ENCODE measurements at places on chromosomes 6 and 20.

DNA sequence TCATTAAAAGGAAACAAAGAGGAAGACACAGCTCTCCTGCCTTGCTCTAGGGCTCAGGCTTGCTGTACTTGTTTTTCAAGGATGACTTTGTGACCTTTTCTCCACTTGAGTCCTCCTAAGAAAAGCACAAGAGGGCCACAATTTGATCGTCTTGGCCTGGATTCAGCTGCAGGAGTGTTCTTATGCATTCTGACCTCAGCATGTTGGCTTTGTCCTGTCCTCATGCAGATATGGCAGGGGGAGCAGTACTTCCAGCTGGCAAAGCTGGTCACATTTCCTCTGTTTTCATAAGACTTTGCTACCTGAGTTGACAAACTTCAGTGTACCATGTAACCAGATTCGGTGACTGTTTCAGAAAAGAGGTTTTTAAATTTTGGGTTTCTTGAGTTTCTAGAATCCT is 30.8 kb downstream of the KDM1B start:
- no peak for DNase-seq

- DNase-seq: no peak
These were observed 29.5 kb downstream of the RBM38 start for GRCh38 chr20:57420571-57421252.

- DNase-seq: no peak
These were observed 54.4 kb downstream of the GNAS start for GRCh38 chr20:58906894-58907293.

DNA sequence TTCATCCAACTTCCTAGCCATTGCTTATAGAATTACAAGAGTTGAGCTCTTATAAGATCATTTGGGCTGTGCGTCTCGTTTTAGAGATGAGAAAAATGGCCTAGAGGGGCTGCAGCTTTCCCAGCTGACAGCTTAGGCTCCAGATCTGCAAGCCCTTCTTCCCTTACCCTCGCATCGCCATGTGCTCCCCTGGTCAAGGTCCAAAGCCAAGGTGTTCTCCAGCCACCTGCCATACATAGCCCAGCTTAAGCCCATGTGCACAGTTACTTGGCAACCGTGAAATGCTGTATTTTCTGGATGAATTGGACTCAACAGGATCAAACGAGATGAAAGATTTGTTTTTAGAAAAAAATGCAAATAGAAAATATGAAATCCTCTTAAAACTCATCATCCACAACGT is 7.9 kb downstream of the MAP3K4 start:
- DNase-seq: no peak

GRCh38 chr6:127832381-127832780 is 68.5 kb downstream of the THEMIS start:
- DNase-seq: no peak

Data from GM19239 (cell line).